CD14-positive monocyte (primary cell): ENCODE measurements at places on chromosomes 11 and 22. TPM values are rescaled to one million over a fixed set of nuclear protein-coding genes. Genes with fewer than 3 reads are reported as not detected.

DNA sequence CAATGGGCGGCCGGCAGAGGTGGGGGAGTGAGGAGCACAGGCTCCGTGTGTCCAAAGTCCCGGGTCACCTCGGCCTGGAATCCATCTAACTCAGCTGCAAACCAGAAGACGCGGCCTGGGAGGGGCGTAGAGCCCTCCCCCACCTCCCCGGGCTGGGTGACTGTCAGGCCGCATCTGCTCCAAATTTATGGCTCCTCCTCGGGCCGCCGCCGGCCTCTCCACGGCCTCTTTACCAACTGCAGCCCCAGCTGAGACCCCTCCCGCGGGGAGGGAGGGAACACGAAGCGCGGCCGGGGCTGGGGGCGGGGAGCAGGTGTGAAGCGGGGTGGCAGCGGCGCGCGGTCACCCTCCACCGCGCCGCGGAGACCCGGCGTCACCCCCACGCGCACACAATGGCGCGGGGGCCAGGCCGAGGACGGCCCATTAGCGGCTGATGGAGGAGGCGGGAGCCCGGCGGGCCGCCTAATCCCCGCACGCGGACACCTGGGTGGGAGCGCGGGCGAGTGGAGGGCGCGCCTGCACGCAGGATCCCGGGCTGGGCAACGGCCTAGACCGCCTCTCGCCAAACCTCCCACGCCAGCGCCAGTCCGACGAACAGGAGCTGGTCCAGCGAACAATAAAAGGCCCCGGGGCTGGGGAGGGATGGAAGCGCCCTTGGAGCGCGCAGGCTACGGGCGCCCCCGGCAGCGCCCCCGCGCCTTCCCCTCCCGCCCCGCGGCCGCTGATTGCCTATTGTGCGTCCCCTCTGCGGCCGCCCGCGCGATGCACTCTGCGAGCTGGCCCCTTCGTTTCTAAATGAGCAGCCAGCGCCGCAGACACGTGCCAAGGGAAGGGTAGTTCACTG lies 25.9 kb upstream of the ROBO3 start:
- DNase-seq: no peak

The MB gene
- polyA plus RNA-seq: not detected

- DNase-seq: no peak
These were observed 8.0 kb downstream of the APLP2 start for GRCh38 chr11:130077671-130078070.

- DNase-seq: peak; percentile 27
These were observed 84.1 kb downstream of the LARGE2 start for GRCh38 chr11:46006418-46007070.

DNA sequence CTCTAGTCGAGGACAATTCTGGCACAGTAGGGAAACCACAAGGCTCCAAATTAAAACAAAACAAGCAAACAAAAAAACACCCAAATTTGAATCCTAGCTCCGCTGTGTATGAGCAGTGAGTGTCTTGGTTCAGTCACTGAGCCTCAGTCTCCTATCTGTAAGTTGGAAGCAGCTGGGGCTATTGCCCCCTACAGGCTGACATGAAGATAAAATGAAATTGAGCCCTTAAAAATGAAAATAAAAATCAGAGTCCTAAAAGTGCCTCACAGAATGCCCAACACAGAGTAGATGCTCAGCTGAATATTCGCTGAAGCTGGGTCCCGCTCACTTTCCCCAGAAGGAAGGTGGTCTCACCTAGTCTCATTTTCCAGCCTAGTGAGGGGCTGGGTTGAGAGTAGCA lies 65.2 kb downstream of the PDE2A start:
- peak; percentile 21 for DNase-seq

DNA sequence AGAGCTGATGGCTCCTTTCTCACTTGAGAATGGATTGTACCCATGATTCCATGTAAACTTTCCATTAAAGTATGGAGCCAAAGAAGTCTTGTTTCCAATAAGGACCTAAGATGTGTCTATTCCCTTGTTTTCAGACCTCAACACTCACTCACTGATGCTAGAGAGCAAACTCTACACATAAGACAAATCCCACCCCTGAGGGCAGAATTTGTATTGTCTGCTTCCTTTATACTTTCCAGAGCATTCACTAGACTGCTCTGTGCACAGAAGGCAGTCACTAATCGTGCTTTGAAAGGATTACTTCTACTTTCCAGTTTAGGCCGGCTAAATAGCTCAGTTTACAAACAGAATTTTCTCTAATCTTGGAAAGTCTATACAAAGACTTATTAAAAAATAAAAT lies 6.4 kb downstream of the ANKRD49 start:
- DNase-seq: no peak

The OR51B2 gene
- polyA plus RNA-seq: not detected in 2 replicates

DNA sequence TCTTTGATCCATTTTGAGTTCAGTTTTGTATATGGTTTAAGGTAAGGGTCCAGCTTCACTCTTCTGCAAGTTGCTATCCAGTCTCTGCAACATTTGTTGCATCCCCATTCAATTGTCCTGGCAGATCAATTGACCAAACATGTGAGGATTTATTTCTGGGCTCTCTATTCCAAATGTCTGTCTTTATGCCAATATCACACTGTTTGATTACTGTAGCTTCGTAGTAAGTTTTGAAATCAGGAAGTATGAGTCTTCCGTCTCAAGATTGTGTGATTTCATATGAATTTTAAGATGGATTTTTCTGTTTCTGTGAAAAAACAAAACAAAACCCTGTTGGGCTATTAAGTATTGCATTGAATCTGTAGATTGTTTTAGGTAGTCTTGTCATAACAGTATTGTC lies 17.0 kb downstream of the APLP2 start:
- DNase-seq: peak; percentile 43

DNA sequence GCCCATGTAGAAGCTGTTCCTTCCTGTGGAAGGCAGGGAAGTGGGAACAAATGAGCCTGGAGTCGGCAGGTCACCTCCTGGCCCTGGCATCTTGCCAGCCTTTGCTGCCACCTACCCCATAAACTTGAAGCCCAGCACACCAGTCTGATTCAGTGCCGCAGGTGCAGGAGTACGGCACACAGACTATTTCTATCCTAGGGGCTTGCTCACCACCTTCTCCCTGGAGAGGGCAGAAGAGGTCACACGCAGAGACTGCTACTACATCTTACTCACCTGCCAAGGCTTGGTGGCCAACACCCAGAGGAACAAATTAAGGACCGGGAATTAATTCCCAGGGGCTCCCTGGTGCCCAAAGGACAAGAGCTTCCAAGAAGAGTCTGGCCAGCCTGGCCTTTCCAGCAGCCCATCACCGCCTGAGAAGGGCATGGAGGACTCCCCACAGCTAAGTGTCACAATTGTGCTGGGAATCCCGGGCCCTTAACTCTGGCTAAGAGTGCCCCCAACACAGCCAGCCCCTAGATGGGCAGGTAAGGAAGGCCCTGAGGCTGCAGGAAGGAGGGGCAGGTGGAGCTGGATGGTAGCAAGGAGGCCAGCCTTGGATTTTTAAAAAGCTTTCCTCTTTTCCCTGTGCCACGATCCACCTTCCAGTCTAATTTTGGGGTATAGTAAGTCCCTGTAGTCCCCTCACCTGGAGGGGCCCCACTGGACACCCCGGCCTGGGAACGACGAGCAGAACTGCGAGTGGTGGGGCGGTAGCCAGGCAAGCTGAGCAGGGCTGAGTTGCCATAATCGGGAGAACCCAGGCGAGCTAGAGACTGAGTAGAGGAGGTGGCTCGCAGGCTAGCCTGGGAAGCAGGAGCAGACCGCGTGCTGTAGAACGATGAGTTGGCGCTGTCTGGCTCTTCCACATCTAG lies 6.9 kb downstream of the IL18BP start:
- no peak for DNase-seq

DNA sequence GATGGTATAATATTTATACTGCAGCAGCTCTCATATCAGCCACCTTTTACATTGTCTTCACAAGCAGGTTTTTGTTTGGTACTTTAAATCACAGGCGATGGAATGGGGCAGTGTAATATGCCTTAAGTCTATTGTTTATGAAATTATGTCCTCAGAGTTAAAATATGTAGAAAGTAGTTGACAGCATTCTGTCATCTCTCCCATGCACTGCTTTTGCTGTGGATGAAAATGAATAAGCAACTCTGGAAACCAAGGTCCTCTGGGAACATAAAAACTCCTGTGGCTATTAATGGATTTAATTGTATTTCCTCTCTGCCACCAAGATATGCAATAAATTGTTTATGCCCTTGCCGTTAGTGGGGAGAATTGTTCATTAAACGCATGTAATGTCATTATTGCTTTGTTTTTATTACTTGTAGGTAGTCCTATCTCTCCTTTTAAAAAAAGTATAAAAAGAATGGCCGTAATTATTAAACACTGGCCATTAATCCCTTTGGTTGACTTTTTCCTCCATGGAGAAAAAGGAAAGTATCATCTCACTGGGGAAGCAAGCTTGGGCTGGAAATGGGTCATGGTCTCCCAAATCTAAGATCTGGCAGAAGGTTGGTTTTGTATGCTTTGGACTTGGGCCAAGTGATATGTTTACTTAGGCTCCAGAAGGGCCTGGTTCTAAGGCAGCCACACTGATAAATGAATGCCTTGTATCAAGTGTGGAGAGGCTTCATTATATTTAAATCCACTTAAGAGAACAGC lies 13.1 kb downstream of the PACS1 start:
- no peak for DNase-seq

GRCh38 chr11:134800826-134801225 lies 388.8 kb upstream of the B3GAT1 start:
- DNase-seq: no peak

The GNG3 gene
- polyA plus RNA-seq: not detected in 2 replicates

The KRTAP5-11 gene
- not detected for polyA plus RNA-seq

GRCh38 chr22:43636086-43636485 lies 176.0 kb downstream of the EFCAB6 start:
- no peak for DNase-seq

DNA sequence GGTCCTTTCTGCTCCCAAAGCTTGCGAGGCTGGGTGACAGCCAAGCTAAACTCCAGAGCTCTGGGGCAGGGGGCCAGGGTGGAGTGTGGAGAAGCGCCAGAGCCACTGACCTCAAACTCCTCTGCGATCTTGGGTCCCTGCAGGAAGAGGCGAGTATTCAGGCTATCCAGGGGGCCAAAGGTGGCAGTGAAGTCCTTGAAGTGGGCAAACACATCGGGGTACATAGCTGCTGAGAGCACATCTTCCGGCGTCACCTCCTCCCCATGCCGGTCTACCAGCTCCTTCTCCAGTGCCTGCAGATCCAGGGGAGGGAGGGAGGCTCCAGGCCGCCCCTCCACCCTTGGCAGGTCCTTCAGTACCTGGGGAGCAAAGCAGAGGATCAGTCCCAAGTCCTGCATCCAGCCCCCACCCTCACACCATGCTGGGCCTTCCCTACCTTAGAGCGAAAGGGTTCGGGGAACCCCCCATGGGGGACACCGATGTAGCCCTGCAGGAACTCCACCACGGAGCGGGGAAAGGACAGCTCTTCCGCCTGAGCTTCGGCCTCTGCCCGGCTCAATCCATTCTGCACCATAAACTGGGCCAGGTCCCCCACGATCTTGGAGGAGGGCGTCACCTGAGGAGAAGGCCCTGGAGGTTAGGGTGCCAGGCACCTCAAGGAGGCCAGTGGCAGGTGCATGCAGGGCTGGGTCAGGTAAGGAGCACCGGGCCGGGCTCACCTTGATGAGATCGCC lies 6.4 kb downstream of the RCE1 start:
- no peak for DNase-seq

DNA sequence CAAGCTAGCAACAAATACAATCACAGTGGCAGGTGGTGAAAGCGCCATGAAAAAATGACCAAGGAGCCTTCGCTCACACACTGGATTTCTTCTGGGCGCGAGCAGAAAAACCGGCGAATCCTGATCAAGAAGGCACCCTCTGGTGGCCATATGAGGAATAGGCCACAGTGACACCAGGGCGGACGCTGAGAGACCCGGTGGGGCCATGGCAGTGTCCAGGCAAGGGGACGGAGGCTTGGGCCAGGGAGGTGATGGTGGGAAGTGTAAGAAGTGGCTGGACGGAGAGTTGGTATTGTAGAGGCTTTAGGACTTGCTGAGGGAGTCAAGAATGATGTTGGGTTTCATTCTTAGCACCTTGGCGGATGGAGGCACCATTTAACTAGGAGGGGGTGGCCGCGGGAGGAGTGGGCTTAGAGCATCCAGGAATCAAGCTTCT lies 16.9 kb upstream of the RAC2 start:
- DNase-seq: peak; percentile 60

GRCh38 chr11:2295971-2296912 lies 5.5 kb downstream of the C11orf21 start:
- no peak for DNase-seq
